ENCODE measurements at places on chromosomes 6 and 20. TPM values are rescaled to one million over a fixed set of nuclear protein-coding genes. Genes with fewer than 3 reads are reported as not detected.

Gene PAK1IP1
- 14.1 TPM for total RNA-seq

DNA sequence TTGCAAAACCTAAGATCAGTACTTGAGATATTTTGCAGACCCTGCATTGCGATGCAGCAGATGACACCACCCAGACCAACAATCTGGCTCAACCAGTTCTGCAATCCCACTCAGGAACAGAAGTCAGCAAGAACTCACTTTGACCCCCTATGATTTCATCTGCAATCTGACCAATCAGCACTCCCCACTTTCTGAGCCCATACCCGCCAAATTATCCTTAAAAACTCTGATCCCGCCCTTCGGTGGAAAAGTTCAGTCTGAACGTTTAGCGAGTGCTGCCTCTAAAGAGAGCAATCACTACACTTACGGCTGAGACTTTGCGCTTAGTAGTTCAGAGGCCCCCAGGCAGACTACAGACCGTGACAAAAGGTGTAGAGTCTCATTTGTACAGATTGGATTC lies 17.3 kb upstream of the KIAA1586 start:
- no peak for DNase-seq
- H3K36me3 ChIP-seq: peaks cover 2% of the 10 kb centered on the region
- no peak overlapping the region for H3K4me3 ChIP-seq
- peaks cover 2% of the 10 kb centered on the region for H3K4me1 ChIP-seq

- no peaks in the 10 kb centered on the region for H3K27me3 ChIP-seq
- no peak for DNase-seq
- peaks cover 32% of the 10 kb centered on the region for H3K4me1 ChIP-seq
- no peak within 1 kb of the TSS for H3K4me3 ChIP-seq
Measured at GRCh38 chr6:41039060-41039998, at the start of gene UNC5CL. TSS of gene UNC5CL (minus strand) at chr6:41039221. CDS start at chr6:41035074, 4,147 bp downstream.

- DNase-seq: no peak
- H3K4me3 ChIP-seq: no peak overlapping the region
- H3K27ac ChIP-seq: peak overlapping the region; percentile 39
- peaks cover 10% of the 10 kb centered on the region for H3K36me3 ChIP-seq
- H3K27me3 ChIP-seq: no peaks in the 10 kb centered on the region
Measured at GRCh38 chr6:105041880-105042279, 85.0 kb downstream of the LIN28B start.

- H3K4me1 ChIP-seq: no peaks in the 10 kb centered on the region
- H3K4me3 ChIP-seq: no peak overlapping the region
Measured at GRCh38 chr6:150078788-150079187, 9.9 kb upstream of the ULBP3 start.

DNA sequence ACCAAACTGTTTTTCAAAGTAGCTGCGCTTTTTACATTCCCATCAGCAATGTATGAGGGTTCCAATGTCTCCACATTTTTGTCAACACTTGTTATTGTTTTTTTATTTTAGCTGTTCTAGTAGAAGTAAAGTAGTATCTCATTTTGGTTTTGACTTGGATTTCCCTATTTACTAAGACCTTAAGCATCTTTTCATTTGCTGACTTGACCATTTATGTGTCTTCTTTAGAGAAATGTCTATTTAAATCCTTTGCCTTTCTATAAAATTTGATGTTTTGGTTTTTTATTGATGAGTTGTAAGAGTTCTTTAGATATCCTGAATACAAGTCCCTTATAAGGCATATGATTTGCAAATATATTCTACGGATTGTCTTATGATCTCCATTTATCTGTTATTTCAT lies 110.6 kb downstream of the CD164 start:
- peaks cover 9% of the 10 kb centered on the region for H3K36me3 ChIP-seq
- no peaks in the 10 kb centered on the region for H3K27me3 ChIP-seq
- H3K4me1 ChIP-seq: no peaks in the 10 kb centered on the region
- no peak overlapping the region for H3K4me3 ChIP-seq
- no peak overlapping the region for H3K27ac ChIP-seq

Gene TCP11
- not detected for total RNA-seq

DNA sequence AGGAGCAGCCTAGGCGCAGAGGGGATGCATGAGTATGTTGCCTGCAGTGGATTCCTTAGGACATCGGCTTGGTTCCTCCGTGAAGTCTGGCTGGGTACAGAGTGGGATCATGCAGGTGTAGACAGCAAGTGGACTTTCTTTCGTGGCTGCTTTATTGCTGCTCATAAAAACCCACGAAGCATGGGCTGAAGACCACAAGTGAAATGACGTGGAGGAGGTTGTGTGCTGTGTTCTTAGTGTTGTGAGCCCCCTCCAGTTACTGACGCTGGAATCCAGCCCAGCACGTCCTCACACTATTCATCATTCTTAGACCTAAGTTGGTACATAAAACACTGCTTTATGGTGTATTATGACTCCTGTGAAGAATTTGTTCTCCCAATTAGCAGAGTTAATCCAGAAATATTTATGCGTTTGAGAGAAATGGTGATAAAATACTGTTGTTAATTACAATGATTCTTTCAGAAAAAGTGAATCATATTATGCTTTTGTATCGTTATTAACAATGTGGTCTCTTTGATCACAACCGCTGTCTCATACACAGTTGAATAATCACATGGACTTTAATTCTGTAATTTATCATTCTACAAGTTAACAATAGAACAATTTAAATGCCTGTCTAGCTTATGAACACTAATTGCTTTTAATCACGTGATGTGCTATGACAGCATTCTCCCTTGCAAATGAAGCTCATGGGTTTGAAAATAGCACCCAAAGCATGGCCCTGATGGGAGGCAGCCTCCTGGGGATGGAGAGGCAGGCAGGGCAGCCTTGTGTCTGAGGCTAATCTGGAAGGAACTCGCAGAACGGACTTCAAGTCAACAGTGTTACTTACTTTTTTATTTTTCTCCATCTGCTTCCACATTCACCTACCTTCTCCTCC lies 233.9 kb upstream of the SYNDIG1 start:
- no peak for DNase-seq
- H3K36me3 ChIP-seq: no peaks in the 10 kb centered on the region
- H3K27me3 ChIP-seq: peaks cover 38% of the 10 kb centered on the region
- H3K4me3 ChIP-seq: no peak overlapping the region

Gene CST4
- not detected for total RNA-seq

Gene DUSP22
- 39.0 TPM for total RNA-seq

DNA sequence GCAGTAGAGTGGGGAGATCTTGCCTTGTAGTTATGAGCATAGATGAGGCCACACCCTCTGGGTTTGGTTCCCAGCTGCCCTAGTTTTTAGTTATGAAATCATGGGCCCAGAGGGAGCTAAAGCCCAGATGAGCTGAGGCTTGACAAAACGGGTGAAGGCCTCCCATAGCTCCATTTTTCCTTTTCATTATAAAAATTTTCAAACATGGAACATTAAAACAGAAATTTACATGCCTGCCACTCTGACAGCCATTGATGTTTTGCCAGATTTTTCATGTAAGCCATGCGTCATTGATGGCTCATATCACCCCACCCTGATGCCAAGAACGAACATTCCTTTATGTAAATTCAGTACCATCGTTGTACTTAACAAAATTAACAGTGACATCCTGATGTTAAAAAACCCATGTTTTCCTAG lies 67.9 kb downstream of the IGF2R start:
- H3K36me3 ChIP-seq: peaks cover 31% of the 10 kb centered on the region
- H3K4me3 ChIP-seq: no peak overlapping the region
- no peak overlapping the region for H3K27ac ChIP-seq
- no peaks in the 10 kb centered on the region for H3K4me1 ChIP-seq

GRCh38 chr20:45833030-45833882 lies at the start of gene SNX21:
TSS of gene SNX21 (plus strand) at chr20:45833799. CDS start at chr20:45833920, 121 bp downstream.
- H3K4me3 ChIP-seq: peak within 1 kb of the TSS; percentile 68
- H3K27me3 ChIP-seq: peaks cover 3% of the 10 kb centered on the region
- H3K27ac ChIP-seq: peak within 1 kb of the TSS; percentile 86
- H3K4me1 ChIP-seq: peaks cover 4% of the 10 kb centered on the region

DNA sequence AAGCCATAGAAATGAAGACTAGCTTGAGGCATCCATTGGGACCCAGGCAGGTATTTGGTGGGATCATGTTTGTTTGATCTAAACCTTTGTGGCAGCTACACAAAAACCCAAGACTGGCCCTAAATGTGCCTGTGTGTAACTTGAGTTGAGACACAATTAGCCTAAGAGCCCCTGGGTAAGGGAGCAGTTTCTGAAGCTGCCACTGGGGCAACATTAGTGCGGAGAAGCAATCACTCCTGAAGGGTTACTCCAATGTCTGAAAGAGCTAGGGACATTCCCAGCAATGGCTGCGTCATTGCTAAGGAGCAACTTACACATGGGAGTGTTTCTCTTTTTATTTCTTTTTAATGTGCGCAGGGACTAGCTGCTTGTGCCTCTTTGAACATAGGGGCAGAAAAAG lies 67.9 kb upstream of the EEF1E1 start:
- peaks cover 5% of the 10 kb centered on the region for H3K4me1 ChIP-seq
- H3K27me3 ChIP-seq: peaks cover 3% of the 10 kb centered on the region
- H3K4me3 ChIP-seq: no peak overlapping the region
- peaks cover 2% of the 10 kb centered on the region for H3K36me3 ChIP-seq
- no peak overlapping the region for H3K27ac ChIP-seq
- DNase-seq: no peak

Gene TXLNB
- total RNA-seq: not detected

Gene DOK5
- 0.24 TPM for total RNA-seq

DNA sequence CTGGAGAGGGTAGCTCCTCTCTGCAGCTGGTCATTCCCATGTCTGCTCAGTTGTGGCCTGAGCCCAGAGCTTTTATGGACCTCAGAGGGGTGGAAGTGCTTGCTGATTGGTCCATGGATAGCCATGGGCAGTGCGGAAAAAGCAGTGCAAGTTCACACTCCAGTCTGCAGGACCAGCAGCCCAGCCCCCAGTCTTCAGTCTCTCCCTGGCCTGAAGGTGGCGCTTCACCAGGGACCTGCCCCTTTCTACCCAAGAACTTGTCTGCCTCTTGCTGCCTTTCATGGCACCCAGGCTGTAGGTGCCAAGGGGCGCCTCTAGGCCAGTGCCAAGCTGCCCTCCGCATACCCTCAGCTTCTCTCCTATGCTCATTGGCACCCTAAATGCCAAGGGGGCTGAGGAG lies 91.0 kb downstream of the TBXT start:
- H3K4me3 ChIP-seq: no peak overlapping the region
- H3K36me3 ChIP-seq: no peaks in the 10 kb centered on the region
- no peak overlapping the region for H3K27ac ChIP-seq
- peaks cover 6% of the 10 kb centered on the region for H3K4me1 ChIP-seq

Gene TOMM34
- 40.9 TPM for total RNA-seq

GRCh38 chr6:108733706-108734265 lies 114.4 kb upstream of the ARMC2 start:
- no peak overlapping the region for H3K27ac ChIP-seq
- DNase-seq: no peak
- H3K4me3 ChIP-seq: no peak overlapping the region
- peaks cover 20% of the 10 kb centered on the region for H3K27me3 ChIP-seq
- H3K4me1 ChIP-seq: peaks cover 8% of the 10 kb centered on the region
- no peaks in the 10 kb centered on the region for H3K36me3 ChIP-seq

DNA sequence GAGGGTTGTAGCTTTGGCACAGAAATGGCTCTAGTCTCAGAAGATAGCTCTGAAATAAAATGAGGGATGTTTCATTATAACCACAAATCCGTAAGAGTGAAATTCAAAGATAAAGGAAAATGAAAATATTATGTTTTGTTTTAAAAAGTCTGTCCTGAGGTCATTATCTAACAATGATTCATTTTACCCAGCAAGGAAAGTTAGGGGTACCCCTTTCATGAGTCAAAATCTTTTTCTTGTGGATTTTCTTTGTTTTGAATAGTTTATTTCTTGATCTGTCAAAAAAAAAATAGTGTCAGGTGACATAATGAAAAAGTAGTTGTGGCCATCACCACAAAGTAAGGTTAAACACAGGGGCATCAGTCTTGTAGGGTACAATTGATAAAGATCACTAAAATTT lies 59.7 kb upstream of the MYB start:
- H3K36me3 ChIP-seq: no peaks in the 10 kb centered on the region
- no peak overlapping the region for H3K27ac ChIP-seq
- peaks cover 2% of the 10 kb centered on the region for H3K4me1 ChIP-seq
- H3K27me3 ChIP-seq: peaks cover 7% of the 10 kb centered on the region

GRCh38 chr6:142839686-142840040 lies 105.3 kb downstream of the HIVEP2 start:
- H3K4me1 ChIP-seq: peaks cover 15% of the 10 kb centered on the region
- no peak overlapping the region for H3K4me3 ChIP-seq
- peak overlapping the region; percentile 44 for H3K27ac ChIP-seq
- no peaks in the 10 kb centered on the region for H3K36me3 ChIP-seq

DNA sequence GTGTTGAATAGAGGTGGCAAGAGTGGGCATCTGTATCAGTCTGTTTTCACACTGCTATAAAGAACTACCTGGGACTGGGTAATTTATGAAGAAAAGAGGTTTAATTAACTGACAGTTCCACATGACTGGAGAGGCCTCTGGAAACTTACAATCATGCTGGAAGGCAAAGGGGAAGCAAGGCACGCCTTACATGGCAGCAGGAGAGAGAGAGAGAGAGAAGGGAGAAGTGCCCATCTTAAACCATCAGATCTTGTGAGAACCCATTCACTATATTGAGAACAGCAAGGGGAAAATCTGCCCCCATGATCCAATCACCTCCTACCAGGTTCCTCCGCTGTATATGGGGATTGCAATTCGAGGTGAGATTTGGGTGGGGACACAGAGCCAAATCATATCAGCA lies 18.6 kb upstream of the PPP1R14C start:
- H3K27me3 ChIP-seq: peaks cover 18% of the 10 kb centered on the region
- H3K4me1 ChIP-seq: peaks cover 1% of the 10 kb centered on the region
- H3K4me3 ChIP-seq: no peak overlapping the region

- H3K4me3 ChIP-seq: no peak overlapping the region
- DNase-seq: no peak
- H3K27ac ChIP-seq: peak overlapping the region; percentile 85
- peaks cover 9% of the 10 kb centered on the region for H3K36me3 ChIP-seq
Measured at GRCh38 chr6:155272353-155273232, 8.8 kb downstream of the CLDN20 start.

DNA sequence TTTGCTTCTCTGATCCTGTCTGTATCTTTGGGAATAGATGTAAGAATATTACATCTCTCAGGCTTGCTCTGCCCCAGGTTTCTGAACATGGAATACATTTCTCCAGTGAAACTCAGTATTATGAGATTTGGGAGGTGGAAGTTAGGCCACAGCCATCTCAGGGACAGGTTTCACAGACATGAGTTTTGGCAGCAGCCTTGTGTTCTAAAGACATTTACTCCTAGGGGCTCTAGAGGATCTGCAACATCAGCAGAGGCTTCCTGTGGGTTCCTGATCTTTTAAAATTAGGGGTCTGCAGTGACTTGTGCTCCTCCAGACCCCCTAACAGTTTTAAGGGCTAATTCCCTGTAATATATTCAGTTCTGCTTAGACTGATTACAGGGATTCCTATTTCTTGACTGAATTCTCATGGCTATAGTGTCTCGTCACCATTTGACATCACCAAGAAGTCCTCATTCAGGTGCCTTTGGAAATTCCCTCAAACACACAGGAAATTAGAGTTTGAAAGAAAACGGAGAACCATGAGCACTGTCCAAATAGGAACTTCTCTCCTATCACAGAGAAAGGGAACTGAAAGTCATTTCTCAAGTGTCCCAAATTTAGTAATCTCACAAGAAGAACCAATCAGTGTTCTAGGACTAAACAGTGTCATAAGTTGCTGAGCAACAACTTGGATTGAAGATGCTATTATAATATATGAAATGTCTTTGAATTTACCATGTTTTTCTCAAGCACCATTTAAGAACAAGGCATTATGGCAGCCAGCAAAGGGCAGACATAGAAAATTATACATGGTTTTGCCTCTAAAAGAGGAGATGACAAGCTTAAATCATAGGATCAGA lies 2.5 kb upstream of the HLA-DRA start:
- no peaks in the 10 kb centered on the region for H3K36me3 ChIP-seq
- no peak overlapping the region for H3K27ac ChIP-seq
- H3K27me3 ChIP-seq: peaks cover 16% of the 10 kb centered on the region
- DNase-seq: no peak
- H3K4me3 ChIP-seq: no peak overlapping the region

GRCh38 chr6:98669371-98669770 lies 165.0 kb upstream of the POU3F2 start:
- no peaks in the 10 kb centered on the region for H3K27me3 ChIP-seq
- H3K27ac ChIP-seq: no peak overlapping the region
- DNase-seq: no peak
- no peaks in the 10 kb centered on the region for H3K36me3 ChIP-seq

Data from progenitor cell of endocrine pancreas (in vitro differentiated cells).